ENCODE measurements at places on chromosomes 1 and 21.

DNA sequence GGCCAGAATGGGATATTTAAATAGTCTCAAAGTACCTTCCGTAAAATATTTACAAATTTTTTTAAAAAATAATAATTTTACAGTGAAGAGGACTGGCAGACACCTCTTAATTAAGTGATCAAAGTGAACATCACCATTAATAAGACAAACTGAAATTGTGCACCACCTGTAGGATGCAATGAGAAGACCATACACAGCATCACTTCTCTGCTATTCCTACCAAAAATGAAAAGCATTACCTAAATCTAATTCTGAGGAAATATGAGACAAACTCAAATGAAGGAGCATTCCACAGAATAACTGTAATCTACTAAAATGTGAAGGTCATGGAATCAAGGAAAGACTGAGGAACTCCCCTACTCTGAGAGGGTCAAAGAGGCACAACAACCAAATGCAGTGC, 68.2 kb upstream of the PRDX6 start:
- no peak for DNase-seq

- no peak for DNase-seq
Measured at GRCh38 chr1:167654975-167655575, 25.0 kb downstream of the RCSD1 start.

DNA sequence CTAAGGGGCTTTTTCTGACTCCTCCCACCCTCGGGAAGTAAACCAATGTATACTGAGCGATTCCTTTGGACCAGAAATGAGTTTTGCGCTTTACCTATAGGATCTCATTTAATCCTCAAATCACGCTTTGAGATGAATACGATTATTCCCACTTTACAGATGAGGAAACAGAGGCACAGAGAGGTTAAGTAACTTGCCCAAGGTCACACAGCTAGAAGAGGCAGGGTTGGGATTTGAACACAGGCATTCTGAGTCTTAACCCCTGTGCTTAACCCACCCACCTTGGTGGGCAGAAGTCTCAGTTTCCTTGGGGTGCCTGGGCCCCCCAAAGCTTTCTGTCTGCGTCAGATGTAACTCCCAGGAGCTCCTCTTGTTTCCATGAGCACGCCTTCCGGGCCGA, 85.8 kb upstream of the ACTL8 start:
- DNase-seq: no peak

DNA sequence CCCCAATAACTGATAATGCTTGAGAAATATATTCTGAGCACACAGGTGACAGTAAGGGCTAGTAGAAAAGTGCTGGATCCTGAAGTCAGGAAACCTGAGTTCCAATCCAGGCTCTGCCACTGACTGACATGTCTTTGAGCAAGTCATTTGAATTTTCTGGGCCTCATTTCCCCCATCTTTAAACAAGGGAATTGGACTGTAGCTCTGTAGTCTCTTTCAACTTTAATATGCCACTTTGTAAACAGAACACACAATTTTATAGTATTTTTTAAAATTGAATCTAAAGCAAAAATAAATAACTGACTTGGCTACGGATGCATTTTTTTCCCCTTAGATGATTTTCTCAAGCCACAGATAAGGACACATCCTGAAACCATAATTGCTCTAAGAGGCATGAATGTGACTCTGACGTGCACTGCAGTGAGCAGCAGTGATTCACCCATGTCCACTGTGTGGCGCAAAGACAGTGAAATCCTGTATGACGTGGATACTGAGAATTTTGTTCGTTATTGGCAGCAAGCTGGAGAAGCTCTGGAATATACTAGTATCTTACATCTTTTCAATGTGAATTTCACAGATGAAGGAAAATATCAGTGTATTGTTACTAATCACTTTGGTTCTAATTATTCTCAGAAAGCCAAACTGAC, 37.0 kb downstream of the LRIG2 start:
- no peak for DNase-seq

DNA sequence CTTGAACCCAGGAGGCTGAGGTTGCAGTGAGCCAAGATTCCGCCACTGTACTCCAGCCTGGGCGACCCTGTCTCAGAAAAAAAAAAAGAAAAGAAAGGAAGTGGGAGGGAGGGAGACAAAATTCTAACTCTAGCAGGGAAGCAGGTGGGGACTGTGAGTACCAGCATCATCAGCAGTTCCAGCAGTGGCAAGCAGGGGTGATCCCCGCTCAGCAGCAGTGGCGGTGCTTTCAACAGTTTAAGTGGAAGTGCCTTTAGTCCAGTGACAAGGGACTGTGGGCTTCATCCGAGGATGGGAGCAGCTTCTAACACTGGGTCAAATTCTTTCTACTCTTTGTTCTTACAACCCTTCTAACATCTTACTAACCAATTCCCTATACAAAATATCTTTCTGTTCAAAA, 858.1 kb upstream of the ADAMTS5 start:
- DNase-seq: no peak

GRCh38 chr21:33980276-33980916, 64.8 kb upstream of the ATP5PO start:
- DNase-seq: no peak

DNA sequence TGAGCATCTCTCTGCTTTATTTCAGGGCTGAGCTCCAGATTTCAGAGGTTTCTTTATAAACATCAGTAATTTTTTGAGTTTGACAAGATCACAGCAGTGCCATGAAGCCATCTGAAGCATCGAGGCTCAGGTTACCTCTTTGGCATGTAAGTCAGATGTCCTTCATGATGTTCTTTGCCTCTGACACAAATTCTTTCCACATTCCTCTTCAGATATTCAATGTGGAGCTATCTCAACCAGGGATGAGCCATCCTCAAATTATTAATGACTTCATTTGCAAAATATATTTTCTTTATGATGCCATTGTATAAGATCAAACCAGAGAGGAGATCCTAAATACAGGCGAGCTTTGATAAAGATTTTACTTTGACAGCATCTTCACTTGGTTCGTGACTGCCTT, 256.7 kb downstream of the COL11A1 start:
- no peak for DNase-seq

GRCh38 chr1:232905331-232906034, 44.9 kb upstream of the NTPCR start:
- no peak for DNase-seq

DNA sequence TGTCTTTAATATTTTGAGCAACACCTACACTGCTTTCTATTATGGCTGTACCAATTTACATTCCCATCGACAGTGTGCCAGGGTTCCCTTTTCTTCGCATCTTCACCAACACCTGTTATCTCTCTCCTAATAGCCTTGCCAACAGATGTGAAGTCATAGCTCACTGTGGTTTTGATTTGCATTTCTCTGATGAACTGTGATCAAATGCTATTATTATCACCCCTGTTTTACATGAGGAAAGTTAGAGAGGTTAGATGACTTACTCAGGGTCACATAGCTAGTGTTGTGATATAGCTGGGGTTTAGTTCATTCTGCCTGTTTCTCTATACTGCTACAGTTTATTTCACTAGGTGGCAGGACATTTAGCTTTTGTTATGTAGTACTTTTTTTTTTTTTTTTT, 204.1 kb downstream of the FMN2 start:
- DNase-seq: no peak

GRCh38 chr1:190011585-190011984, 466.1 kb downstream of the BRINP3 start:
- DNase-seq: no peak

GRCh38 chr1:104733866-104734265, 984.2 kb downstream of the AMY1C start:
- no peak for DNase-seq

DNA sequence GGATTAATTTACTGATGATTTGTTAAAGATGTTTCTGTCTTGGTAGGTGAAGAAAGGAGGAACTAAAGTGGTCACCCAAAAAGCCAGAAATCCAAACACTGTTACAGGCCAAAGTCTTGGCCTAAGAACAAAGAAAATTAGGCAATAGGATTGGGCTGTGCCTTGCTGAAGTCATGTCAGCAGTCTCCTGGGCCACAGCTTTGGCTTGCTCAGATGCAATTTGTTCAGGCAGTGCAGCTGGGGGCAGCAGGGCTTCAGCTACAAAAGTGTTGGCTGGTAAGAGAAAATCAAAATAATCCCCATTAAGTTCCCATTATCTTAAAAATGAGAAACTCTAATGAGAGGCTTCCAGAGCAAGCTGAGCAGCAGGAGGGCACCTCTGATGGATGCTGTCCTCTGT, 14.0 kb upstream of the RAP1A start:
- no peak for DNase-seq

DNA sequence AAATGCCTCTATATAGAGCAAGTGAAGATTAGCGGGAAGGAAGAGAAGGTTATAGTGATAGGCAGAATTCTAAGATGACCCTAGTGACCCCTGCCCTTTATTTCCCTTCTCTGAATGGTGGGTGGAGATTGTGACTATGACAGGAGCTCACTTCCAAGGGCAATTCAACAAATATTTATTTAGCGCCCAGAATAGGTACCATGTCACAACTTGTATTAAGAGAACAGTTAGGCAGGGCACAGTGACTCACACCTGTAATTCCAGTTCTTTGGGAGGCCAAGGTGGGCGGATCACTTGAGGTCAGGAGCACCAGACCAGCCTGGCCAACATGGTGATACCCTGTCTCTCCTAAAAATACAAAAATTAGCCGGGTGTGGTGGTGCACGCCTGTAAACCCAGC, 236.0 kb upstream of the POGK start:
- no peak for DNase-seq

GRCh38 chr21:41769933-41770332, 3.1 kb upstream of the RIPK4 start:
- DNase-seq: no peak

- no peak for DNase-seq
Measured at GRCh38 chr1:62295921-62296491, 23.2 kb downstream of the KANK4 start.

GRCh38 chr1:31736675-31737074, 27.5 kb downstream of the ADGRB2 start:
- DNase-seq: no peak

- DNase-seq: no peak
Measured at GRCh38 chr1:84268346-84268745, 33.2 kb upstream of the SAMD13 start.

DNA sequence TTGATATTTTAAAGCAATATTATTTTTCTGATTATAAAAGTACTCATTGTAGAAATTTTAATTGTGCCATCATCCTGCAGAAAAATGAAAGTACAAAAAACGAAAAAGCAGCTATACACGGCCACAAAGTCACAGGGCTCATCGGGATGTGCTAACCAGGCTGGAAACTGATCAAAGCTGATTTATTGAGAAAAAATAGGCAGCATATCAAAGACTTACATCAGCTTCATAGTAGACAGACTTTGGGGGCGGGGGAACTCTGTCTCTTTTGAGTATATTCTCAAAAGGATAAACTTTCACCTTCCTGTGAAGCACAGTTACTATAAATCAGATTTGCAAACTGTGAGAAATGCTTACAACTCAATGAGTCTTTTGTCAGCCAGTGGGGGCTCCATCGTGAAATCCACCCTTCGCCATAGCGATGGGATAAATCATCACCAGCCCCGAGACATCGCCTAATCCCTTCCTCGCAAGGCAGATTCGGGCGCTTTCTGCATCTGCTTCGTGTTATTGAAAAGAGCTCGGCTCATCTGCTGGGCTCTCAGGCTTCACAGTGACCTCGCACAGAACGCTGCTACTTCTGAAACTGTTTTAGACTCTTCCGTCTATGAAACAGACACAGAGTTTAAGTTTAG, 69.2 kb upstream of the ERG start:
- DNase-seq: no peak

DNA sequence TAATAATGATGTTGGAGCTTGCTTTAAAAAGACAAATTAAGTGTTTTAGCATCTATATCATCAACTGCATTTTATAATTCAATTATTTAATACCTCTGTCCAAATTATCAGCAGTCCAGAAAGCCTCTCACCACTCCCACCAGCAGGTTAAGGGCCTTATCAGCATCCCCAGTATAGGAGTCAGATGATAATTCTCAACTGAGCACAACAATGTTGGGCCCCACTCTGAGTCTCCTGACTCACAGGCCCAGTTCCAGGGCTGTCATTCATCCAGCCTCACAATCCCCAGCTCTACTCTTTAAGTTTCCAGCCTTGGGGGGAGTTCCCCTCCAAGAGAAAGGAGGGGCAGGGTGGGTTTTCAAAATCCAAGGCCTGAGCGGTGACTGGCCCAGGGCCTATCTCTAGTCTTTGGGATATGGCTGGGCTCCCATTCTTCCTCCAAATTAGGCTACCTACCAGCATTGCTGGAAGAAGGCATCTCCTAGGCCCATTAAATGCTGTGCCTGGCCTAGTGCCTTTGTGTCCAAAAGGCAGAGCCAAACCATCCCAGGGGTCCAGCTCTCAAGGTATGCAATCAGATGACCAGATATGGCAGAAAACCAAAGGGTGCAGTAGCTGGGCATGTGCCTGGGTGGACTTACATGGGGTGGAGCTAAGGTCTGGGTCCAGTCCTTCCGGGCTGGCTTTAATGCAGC, 134.1 kb downstream of the GLUL start:
- DNase-seq: no peak

Data from effector memory CD4-positive, alpha-beta T cell (primary cell).